ENCODE measurements at places on chromosomes 7 and 10.

- DNase-seq: no peak
Observed at GRCh38 chr10:123600177-123600576, 66.0 kb upstream of the GPR26 start.

DNA sequence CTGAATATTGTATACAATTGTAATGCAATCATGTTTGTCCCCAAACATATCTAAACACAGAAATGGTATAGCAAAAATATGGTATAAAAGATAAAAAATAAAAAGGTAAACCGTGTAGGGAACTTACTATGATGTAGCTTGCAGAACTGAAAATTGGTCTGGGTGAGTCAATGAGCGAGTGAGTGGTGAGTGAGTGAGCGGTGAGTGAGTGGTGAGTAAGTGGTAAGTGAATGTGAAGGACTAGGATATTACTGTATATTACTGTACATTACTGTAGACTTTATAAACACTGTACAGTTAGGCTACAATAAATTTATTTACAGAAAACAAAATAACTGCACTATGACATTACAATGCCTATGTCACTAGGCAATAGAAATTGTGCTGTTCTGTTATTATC lies 1163.2 kb upstream of the SORCS1 start:
- peak; percentile 15 for DNase-seq

DNA sequence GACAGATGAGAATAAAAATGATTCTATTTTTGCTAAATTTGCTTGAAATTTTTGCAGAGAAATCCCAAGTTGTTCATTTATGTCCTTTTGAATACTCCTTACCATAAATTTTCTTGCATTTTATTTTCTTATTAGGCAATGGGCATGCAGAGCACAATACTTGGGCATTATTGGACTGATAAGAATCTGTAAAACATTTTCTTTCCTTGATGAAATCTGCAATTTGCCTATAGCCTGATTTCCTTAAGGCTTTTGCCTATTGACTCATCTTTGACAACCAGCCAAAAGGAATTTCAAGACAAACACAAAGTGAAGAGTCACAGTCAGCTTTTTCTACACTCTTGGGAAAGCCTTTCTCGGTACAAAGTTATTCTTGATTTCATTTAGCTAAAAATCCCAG lies 30.5 kb upstream of the GNAT3 start:
- peak; percentile 92 for DNase-seq

DNA sequence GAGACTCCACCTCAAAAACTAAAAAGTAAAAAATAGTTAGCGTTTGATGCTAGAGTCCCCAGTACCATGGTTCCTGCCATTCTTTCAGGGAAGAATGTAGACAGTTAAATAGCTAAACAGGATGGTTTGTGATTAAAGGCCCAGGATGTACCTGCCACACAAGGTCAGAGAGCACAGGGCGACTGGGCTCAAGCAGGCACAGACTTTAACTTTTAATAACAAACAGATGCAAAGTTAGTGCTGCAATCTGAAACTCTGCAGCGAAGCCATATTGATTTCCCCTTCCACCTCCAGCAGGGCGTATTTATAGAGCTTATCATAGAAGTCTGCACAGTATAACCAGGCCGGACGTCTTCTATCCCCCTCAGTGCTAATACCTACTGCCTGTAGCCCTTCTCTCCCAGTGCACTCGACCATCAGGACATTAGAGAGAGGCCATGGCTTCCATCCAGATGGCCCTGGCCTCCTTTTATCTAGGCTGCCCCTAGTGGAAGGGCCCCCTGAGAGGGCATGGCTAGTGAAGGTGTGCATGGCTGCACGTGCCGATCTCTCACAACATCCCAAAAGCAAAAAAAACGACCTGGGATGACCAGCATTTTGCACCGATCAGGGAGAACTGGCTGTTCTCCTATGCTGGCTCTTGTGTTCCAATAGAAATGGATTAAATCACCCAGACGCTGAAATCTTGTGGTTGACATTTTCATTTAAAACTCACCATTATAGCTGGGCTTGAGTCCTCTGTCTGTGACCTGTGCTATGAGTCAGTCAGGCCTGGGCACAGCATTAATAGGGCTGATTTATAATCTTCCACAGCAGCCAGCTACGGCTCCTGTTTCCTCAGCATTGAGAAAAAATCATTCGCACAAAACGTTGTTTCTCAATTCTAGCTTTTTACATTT lies 7.6 kb upstream of the BAG3 start:
- no peak for DNase-seq

DNA sequence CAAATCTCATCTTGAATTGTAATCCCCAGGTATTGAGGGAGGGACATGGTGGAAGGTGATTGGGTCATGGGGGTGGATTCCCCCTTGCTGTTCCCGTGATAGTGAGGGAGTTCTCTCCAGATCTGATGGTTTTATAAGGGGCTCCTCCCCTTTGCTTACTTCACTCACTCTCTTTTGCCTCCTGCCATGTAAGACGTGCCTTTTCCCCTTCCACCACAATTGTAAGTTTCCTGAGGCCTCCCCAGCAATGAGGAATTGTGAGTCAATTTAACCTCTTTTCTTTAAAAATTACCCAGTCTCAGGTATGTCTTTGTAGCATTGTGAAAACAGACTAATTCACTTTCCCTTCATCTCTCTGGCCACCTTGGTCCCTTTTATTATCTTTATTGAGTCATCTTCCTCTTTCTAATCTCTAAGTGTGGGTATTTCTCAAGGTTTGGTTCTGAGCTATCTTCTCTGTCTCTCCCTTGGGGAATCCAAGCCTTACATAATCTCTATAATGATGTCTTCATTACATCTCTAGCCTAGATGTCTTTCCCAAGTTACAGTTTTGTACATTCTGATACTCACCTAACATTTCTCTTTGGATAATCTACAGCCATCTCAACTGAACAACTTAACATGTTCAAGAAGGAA lies 99.1 kb upstream of the JCAD start:
- DNase-seq: peak; percentile 47
